SK-MEL-5 (cell line): ENCODE measurements at places on chromosomes 2 and 18.

DNA sequence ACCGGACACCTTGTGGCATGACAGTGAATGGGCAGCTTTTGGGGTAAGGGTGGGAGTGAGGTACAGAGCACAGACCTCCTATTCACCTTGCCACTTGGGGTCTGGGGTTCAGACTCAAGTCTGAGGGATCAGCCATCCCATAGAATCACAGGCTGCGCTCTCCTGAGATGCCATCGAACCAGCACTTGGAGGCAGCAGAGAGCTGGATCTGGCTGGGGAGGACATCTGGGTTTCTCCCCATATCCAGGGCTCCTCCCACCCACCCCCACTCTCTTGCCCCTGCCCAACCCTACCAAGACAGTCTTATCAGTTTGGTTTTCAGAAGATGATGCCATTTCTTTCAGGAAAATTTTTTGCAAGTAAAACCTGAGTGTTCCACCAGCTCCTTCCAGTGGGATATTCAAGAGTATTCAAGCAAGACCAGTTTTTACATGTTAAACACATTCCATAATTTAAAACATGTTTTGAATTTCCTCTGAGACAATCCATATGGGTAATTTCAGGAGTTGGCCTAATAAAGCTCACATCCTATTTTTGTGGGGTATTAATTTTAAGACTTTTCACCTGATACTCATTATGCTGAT lies 29.2 kb upstream of the TEX44 start:
- peak; percentile 81 for DNase-seq

DNA sequence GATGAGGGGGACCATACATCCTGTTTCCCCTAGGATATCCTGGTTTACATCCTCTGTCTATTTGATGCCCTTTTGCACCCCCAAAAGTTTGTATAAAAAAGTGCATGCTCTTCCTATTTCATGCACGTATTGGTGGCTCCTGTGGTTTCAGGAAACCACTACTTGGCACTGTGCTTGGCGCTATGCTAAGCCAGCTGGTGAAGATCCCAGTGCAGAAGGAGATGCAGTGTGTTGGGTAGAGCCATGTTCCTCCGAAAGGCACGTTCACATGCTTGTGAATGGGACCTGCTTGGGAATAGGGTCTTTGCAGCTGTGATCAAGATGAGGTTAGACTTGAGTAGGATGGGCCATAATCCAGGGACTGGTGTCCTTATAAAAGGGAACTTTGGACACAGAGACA lies 419.7 kb downstream of the GALR1 start:
- DNase-seq = no peak

- peak; percentile 91 for DNase-seq
Observed at GRCh38 chr18:3652380-3653262, 202.6 kb downstream of the TGIF1 start.

DNA sequence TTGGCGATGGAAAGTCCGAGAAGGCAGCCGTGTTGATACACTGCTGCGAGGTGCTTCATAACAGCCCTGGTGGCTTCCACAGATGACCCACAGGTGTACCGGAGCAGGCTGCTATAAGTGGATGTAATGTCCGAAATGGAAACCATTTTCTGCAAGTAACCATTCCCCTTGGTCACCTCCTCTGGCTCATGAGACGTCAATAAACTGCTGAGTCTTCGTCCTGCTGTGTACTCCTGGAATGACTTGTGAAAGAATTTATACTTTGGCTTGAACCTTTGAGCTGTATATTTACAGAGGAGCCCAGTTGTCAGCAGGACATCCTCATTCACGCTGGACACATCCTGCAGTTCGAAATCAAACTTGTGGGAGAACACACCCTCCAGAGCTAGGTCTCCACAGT lies 14.4 kb downstream of the NLRC4 start:
- DNase-seq = no peak

- no peak for DNase-seq
Observed at GRCh38 chr2:219636144-219636915, 8.9 kb downstream of the SLC4A3 start.

GRCh38 chr2:135494503-135494902 lies 36.5 kb downstream of the ZRANB3 start:
- DNase-seq = no peak

GRCh38 chr2:134142903-134143302 lies 111.0 kb upstream of the MGAT5 start:
- DNase-seq = no peak
